ENCODE measurements at places on chromosomes 7 and 10. TPM values are rescaled to one million over a fixed set of nuclear protein-coding genes. Genes with fewer than 3 reads are reported as not detected.
A peak's percentile ranks its signal among the peaks of the same experiment; 100 is the strongest.

DNA sequence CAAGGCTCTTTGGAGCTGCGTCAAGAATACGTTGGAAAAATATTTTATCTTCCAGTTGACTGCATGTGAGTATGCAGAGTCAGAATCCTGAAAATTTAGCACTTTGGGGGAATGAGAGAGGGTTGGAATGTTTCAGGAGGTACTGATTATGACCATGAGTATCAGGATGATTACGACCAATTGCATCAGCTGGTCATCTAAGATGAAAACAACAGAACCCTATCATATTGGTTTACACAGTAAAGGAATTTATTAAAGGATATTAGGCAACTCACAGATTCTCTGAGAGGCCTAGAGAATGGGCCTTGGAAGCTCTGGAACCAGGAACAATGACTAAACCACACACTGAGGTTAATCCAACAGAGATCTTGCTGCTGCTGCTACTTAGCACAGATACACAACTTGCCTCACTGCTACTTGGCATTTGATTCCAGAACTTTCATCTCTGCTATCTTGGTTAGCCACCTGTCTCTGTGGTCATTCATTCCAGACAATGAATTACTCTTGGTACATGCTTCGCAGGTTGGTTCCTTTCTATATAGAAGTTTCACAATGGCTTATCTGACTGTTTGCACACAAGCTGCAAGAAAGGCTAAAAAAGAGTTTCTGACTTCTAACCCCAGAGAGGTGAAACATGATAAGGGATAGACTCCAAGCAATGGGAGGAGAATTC is 68.0 kb upstream of the CTTNBP2 start:
- DNase-seq: no peak

GRCh38 chr10:25113191-25114035 is 61.4 kb upstream of the GPR158 start:
- DNase-seq: peak; percentile 78

DNA sequence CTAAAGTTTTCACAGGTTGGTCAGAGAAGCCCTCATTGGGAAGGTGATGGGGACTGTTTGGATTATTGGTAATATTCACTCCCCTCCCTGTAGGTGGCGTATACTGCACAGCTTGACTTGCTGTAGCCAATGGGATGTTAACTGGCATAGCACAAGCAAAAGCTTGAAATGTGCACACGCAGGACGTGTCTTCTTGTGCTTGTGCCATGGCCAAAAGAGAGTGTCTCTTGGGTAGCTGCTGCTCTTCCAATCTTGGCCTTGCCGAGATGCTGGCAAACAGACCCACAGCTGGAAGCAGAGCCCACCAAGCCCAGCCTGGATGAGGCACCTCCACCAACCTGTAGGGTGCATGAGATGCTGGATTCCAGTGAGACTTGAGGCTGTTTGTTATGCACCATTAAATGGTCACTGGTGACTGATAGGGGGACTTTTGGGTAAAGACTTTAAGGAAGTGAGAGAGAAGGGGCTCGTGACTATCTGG is 266.0 kb downstream of the GRID1 start:
- DNase-seq: no peak

DNA sequence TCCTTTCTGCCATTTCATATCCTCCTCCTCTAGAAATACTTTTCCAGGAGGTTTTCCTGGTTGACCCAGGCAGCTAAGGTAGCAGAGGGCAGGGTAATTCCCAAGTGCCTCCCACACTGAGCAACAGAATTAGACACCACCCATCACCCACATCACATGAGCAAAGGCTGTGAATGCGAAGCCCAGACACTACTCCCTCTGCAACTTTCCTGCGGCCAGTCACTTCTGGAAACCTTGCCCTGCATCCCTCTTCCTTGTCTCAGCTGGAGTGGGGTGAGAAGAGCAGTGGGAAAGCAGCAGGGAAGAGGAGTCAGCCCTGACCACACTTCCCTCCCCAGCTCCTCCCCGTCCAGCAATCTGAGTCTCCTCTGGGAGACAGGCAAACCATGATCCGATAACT is 15.2 kb downstream of the TMEM176B start:
- no peak for DNase-seq

GRCh38 chr10:88525371-88526069 is 57.6 kb downstream of the RNLS start:
- peak; percentile 69 for DNase-seq

- DNase-seq: peak; percentile 54
Measured at GRCh38 chr7:16034353-16034752, 347.9 kb upstream of the MEOX2 start.

Gene PIK3CG
- total RNA-seq: 3.5 TPM

- peak; percentile 17 for DNase-seq
Measured at GRCh38 chr10:27319752-27320431, 79.3 kb upstream of the ACBD5 start.

- DNase-seq: peak; percentile 86
Measured at GRCh38 chr10:109914966-109915365, 8.3 kb downstream of the XPNPEP1 start.

Gene EBF3
- total RNA-seq: under 0.01 TPM

Gene GSTO2
- total RNA-seq: 0.65 TPM

Gene SHH
- under 0.01 TPM for total RNA-seq

Gene PDE1C
- total RNA-seq: under 0.01 TPM

DNA sequence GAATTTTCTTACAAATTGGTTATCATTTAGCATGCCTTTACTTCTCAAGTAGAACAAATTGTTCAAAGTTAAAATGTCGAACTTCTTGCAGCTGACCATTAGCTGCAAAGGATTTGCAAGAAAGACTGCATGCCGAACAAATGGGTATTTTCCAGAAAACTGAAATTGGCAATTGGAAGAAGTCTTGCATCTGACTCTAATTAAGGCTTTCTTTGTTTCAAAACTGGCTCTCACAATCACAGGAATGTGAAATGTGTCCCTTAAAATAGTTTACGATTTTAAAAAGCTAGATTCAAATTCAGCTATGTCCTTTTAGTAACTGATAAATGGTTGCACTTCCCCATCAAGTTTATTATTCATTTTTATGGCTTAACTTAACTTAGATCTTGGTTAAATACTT is 207.9 kb downstream of the ARL4A start:
- no peak for DNase-seq

Gene CTNNA3
- total RNA-seq: not detected

Gene OPN1SW
- not detected for total RNA-seq

Gene TRPV6
- total RNA-seq: not detected

DNA sequence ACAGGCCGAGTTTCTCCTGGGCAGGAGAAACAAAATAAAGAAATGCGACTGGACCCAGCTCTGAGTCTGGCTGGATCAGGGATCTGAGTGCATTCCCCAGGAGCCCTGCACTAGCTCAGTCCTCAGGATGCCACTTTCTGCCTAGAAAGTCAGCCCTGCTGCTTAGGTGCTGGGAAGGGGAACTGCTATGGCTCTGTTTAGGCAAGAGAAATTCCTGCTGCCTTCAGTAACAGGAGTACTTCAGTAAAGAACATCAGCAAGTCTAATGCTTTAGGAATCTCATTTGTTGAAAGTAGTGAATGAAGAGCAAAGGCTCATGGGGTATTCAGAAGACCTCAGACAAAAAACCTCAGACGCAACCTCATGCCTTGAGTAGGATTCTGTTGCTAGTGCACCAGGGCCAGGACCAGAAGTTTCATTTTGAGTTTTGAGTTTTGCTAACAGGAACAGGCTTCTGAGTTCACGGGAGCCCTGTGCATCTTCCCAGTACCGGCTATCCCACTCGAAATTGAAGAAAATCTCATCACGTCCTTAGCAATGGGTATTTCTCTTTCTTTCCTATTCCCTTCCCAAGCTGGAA is 170.8 kb upstream of the CDCA7L start:
- DNase-seq: no peak

Gene ATRNL1
- 0.20 TPM for total RNA-seq

Gene CARD11
- total RNA-seq: 3.1 TPM

DNA sequence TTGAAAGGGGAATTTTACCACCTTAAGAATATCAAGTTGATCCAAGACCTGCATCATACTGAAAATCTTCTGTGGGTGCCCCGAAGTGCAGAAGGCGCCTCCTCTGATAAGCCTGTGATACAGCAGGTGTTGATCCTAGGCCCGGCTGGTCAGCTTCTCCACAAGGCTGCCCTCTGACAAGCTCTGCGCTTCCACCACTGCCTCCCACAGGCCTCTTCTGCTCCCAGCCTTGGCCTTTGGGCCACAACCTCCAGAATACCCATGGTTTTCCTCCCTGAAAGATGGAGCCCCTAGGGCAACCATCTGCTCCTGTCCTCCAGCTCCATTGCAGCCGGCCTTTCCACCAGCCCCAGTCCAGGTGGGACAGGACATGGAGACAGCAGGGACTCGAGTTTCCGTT is 5.6 kb upstream of the OGDHL start:
- DNase-seq: no peak

DNA sequence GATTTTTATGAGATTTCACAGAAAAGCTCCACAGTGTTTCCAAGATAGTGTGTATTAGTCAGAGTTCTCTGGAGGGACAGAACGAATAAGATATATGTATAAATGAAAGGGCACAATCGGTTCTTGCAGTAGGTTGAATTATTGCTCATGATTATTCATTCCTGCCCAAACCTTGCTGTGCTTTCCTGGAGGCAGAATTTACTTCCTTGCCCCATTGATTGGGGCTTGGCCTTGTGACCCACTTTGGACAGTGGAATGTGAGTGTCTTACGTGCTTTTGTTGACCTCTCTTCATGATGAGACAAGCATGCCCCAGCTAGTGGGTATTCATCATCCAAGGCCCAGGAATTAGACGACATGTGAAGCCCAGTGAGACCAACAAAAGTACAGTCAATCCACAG is 53.0 kb upstream of the ABCB5 start:
- no peak for DNase-seq

DNA sequence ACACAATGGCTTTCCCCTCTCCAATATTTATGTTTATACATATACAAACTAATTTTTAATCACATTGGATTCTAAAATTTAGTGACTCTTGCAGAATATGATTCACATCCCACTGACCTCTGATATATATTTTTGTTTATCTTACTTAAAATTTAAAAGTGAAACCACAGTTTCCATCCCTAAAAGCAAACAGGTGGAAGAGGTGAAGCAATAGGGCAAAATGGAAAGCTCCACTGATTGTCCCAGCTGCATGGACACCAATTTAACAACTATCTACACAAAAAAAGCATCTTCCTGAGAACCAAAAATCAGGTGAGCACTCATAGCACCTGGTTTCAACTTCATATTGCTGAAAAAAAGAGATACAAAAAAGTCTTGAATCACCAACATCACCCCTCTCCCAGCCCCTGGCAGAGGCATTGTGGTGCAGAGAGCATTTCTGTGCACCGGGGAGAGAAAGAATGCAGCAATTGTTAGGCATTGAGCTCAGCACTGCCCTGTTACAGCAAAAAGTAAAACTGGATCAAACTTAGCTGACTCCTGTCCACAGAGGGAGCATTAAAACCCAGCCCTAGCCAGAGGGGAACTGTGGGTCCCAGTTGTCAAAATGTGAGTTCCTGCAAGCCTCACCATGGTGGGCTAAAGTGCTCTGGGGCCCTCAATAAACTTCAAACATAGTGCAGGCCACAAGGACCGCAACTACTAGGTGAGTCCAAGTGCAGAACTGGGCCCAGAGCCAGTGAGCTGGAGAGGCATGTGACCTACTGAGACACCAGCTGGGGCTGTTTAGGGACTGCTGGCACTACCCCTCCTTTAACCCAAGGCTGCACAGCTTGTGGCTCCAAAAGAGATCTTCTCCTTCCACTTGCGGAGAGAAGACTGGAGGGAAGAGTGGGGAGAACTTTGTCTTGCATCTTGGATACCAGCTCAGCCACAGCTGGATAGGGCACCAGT is 92.1 kb downstream of the SIRT1 start:
- DNase-seq: no peak

Measured in lung microvascular endothelial cell (primary cell).